GM12878 (cell line): ENCODE measurements at places on chromosomes 7 and 10. TPM values are rescaled to one million over a fixed set of nuclear protein-coding genes. Genes with fewer than 3 reads are reported as not detected.

The DENND10 gene
- total RNA-seq = 21.5 and 26.6 TPM in 2 replicates

DNA sequence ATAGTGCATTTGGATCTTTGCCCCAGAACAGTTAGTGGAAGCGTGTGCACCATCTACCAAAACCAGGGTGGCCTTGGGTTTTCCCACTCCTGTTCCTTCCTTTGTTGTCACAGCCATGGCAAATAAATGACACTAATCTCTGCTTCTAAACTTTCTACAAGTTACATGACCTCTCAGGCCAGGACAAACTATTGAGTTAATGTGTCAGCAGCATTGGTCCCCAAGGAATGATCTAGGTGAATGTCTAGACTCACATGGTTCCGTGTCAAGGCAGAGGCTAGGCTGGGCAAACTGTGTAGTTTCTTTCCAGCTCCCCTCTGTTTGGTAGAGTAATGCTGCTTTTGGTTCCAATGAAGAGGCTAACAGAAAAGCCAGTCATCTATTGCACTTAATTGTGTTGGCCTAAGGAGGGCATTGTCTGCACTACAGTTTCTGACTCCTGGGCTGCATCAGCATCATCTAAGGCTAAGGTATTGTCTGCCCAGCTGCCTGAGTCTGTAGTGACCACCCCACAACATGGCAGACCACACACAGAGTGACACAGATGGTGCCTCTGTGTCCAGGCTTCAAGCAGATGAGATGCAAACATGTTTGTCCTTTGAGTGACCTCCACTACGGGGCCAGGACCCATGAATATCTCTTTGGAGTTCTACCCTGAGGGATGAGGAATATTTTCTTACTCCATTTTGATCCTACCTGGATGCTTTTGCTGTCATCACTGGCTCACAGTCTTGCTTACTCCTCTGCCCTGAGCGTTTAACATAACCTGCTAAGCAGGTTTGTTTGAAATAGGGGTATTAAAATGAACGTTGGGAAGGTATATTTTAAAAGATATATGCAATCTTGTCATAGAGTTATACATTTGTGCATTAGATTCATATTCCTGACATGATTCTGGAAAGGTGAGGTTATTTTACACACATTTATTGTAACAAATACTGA lies 1.7 kb downstream of the CYP3A4 start:
- DNase-seq = no peak

- DNase-seq = no peak
These were observed 168.6 kb upstream of the RHEB start for GRCh38 chr7:151688236-151688780.

GRCh38 chr10:118908557-118909256 lies 120.8 kb upstream of the NANOS1 start:
- DNase-seq = no peak

DNA sequence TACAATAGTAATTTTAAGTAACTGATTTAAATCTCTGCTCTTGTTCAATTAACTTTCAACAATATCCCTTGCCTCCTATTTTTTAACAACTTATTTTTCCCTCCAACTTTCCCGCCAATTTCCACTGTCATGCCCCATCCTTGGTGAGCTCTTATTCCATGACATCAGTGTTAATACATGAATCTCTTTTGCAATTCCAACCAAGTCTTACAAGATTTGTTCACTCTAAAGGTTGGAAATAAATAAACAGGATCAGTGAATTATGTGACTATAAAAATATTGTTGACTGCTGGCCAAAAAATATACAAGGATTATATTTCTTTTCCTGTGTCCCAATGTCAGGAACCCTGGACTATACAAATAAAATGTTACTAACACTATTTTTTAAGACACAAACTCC lies 21.0 kb upstream of the AGMO start:
- no peak for DNase-seq

DNA sequence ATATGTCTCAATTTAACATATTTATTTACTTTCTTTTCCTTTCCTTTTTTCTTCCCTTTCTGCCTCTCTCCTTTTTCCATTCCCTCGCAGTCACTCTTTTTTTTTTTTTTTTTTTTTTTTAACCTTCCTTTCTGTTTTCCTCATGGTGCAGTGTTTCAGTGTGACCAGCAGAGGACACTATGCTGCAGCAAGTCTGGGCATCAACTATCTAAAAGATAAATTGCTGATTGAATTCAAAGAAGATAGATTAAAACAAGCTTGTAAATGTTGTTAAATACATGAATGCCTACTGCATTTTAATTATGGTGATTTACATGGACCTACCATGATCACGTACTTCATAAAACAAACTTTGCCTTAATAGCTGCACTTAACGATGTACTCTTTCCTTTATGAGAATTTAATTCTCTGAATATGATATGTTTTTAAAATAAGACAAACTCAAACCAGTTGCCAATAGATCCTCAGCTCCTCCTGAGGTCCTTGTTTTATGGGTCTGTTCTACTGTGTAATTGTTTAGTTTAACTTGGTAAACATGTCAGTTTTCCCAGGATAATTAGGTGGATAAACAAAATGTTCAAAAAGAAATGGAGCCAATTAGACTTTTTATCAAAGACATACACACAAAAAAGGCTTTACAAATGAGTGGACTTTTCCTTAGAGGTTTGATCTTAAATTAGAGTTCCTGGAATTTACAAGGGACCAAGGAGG lies 101.0 kb upstream of the AGR3 start:
- DNase-seq = no peak

GRCh38 chr10:78847485-78847884 lies 221.3 kb upstream of the ZMIZ1 start:
- no peak for DNase-seq

DNA sequence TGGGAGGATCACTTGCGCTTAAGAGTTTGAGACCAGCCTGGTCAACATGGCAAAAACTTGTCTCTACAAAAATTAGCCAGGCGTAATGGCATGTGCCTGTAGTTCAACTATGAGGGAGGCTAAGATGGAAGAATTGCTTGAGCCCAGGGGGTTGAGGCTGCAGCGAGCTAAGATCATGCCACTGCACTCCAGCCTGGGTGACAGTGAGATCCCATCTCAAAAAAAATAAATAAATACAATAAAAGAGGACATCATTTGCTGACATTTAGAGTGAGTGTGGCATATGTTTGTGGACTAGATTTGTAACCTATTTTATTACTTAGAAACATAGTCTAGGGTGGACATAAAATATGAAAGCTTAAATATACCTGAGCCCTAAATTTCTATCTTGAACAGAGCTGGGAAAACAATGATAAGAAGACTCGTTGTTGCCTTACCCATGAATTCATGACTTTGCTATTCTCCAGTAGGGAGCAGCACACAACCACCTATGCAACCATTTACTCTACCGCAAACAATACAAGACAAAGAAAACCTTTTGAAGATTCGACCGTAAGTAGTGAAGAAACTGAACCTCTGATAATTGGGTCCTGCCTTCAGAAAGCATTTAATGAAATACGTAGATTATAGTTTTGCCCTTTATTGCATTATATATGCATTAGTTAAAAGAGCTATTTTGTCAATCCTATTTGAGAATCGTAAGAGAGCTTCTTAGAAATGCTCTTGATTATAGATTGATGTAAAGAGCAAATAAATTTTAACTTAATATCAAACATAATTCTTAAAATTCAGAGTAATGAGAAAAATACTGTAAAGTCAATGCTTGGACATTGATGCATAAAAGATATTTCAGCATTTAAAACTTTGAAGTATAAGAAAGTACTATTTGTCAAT lies 83.5 kb downstream of the GNAT3 start:
- no peak for DNase-seq

GRCh38 chr7:110681941-110682340 lies 409.0 kb upstream of the LRRN3 start:
- DNase-seq = no peak

The FXYD4 gene
- not detected in 2 replicates for total RNA-seq

- no peak for DNase-seq
These were observed 35.7 kb downstream of the SLC29A3 start for GRCh38 chr10:71354776-71355175.

DNA sequence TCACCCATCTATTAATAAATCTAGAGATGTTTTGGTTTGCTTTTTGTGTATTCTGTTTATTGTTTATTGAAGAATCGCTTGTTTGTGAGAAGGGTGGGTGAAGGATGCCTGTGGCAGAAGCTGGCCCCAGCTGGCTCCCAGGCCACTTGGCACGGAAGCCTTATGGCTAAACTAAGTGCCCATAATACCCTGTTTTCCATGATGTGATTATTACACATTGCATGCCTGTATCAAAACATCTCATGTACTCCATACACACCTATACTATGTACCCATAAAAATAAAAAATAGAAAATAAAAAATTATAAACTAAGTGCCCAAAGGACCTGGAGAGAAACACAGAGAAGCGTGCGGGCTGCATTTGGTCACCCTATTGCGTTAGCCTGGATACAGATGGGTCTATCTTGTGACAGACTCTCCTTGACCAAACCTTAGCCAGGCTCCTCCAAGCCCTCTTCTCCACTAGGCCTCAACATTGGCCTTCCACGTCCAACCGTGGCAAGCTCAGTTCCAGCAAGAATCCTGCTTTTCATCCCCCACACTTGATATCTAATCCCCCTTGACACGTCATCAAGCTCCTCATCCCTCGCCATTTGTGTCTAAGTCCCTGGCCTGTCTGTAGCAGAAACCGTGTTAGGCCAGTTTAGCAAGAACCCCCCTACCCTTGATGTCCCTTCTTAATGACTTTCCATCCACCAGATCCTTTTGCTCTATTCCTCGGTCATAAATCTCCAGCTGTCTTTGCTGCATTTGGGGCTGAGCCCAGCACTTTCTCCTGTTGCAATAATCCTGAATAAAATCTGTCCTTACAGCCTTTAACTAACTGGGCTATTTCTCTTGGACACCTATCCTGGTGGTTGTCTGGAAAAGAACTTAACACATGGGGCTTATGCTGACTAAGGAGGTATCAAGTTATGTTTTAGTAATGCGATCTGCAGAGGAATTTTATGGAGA lies 245.2 kb downstream of the TNS3 start:
- no peak for DNase-seq

DNA sequence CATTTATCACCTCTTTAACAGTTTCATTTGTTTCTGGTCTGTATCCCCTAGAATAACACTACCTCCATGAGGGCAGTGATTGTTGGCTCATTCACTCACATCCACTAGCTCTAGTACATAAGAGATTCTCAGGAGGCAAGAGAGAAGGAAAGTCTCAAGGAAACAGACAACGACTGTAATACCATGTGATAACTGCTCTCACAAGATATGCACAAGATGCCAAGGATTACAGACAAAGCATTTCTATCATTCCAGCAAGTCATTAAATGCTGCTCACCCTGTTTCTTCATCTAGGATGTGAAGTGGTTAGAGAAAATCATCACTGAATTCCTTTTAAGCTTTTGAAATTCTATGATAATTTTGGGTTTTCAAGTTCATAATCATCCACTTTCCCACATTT lies 115.3 kb downstream of the HIBADH start:
- no peak for DNase-seq

DNA sequence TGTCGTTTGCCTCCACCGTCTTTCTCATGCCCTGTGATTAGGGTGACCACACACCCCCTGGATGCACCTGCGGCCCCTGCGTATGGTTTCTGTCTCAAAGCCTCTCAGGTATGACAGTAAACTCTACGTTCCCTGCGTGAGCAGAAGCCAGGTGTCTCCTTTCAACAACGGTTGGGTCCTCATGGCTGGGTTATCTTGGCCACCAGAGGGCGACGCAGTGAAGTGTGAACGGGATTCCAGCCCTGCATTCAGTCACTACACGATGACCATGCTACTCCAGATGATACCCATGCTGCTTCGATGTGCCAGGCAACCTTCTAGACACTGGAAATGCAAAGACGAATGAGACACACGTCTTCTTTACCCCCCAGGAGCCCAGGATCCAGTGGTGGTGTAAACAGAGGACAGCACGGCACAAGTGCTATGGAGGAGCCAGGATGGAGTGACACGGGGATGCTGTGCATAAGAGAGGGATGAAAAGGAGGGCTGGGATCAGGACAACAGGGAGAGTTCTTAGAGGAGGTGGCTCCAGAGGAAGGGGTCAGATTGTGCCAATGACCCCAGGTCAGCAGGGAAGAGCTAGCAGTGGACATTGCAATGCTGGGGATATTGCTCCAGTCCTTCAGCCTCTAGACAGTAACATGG lies 228.1 kb upstream of the PFKP start:
- DNase-seq = no peak

The TMEM229A gene
- not detected in 2 replicates for total RNA-seq

DNA sequence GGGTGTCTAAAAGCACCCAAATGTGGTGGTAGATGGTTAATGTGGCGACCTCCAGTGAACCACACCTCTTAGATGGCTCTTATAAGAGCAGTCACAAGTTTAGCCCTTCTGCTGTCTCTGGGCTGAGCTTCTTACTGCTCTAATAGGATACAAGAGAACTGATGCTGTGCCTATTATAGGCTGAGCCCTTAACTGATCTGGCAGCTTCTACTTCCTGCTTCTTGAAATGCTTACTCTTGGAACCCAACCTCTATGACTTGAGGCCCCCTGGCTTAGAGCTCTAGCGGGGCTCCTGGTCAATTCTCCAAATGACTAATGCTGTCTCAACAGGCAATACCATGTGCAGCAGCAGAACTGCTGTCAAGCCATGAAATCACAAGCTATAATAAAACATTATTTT lies 35.0 kb upstream of the LSM8 start:
- no peak for DNase-seq

The UNC5B gene
- 0.08 and 0.11 TPM in 2 replicates for total RNA-seq

DNA sequence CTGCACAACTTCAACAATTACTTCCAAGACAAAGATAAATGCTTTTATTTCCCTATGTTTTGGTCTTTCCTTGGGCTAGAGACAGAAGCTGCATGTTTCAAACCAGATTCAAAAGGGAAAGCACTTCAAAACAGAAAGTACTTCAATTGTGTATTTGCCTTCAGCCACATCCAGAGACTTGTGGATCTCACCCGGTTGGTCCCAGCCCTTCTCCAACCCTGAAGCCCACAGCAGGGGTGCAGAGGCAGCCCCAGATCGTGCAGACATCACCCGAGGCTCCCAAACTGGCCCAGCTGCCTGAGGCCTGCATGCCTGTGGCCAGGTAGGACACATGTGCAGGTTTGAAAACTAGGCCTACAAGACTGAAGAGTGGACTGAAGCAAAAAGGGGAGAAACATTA lies 80.8 kb downstream of the ALOX5 start:
- DNase-seq = no peak

- no peak for DNase-seq
These were observed 176.2 kb downstream of the TWIST1 start for GRCh38 chr7:18941207-18941606.

The PPP1R3A gene
- not detected in 2 replicates for total RNA-seq

DNA sequence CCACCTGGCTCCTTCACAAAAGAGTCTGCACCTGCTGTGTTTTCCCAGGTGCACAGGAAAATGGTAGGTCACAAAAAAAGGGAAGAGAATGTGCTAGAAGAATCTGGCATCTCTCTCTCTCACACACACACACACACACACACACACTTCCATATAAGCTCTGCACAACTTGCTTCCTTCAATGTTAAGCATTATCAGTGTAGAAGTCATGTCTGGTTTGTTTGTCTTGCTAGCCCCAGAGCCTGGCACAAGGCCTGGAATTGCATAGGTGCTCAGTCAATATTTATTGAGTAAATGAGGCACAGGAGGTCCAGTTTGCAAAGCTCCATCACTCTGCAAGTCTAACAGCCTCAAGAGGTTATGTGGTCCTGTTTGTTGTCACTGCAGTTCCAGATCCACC lies 867.3 kb upstream of the AUTS2 start:
- DNase-seq = no peak

The NEBL gene
- 0.08 and 0.18 TPM in 2 replicates for total RNA-seq

- no peak for DNase-seq
These were observed 464.9 kb downstream of the INHBA start for GRCh38 chr7:41237956-41238355.
